Esophagus mucosa (tissue), 1 donor: ENCODE measurements at places on chromosomes 11 and 22.

DNA sequence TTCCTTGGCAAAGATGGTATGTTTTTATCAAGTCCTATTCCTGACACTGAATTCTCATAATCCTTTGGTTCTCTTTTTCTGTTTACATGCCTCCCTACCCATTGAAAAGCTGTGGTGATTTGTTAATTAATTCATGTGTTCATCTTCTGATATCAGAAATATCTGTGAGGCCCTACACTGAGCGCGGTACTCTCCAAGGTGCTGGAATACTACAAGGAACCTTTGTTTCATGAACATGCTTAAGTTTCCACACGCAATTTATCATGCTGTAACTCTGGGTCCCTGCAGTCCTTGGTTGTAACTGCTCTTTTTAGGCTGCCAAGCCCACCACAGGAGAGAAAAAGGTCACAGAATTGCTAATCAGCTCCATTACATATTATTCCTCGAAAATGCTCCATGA is 331.8 kb downstream of the FAT3 start:
- no peak for ATAC-seq

DNA sequence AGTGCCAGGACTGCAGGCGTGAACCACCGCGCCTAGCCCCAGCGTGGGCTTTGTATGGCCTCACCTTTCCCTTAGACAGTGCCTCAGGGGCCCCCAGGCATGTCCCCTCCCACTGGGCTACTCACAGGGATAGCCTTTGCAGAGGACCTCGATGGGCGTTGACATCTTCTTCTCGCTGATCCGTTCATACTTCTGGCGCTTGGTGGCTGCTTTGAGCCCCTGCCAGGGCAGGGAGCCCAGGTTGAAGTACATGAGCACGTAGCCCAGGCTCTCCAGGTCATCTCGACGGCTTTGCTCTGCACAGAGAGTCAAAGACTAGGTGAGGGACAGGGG is 17.5 kb downstream of the CSNK1E start:
- peak; percentile 10 for ATAC-seq

- no peak for ATAC-seq
Measured at GRCh38 chr11:1055990-1056771, 18.5 kb upstream of the MUC2 start.

DNA sequence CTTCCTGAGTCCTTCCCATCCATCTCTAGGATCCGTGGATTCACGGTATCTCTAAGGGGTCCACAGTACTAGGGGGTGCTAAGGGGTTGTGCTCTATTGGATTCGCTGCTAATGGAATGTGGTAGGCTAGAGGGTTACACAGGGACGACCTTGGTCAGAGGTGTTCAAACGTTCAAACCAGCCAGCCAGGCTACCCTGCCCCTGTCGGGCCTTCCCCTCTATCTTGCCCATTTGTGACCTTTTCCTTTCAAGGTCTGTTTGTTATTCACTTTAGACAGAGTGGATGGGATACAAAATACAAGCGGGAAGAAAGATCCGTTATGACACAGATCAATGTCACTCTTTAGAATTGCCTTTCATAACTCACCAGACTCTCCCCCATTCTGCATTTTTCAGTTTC is 205.8 kb upstream of the TBCEL start:
- no peak for ATAC-seq

GRCh38 chr22:43993072-43993760 is 30.9 kb upstream of the PARVB start:
- ATAC-seq, result peak; percentile 72

DNA sequence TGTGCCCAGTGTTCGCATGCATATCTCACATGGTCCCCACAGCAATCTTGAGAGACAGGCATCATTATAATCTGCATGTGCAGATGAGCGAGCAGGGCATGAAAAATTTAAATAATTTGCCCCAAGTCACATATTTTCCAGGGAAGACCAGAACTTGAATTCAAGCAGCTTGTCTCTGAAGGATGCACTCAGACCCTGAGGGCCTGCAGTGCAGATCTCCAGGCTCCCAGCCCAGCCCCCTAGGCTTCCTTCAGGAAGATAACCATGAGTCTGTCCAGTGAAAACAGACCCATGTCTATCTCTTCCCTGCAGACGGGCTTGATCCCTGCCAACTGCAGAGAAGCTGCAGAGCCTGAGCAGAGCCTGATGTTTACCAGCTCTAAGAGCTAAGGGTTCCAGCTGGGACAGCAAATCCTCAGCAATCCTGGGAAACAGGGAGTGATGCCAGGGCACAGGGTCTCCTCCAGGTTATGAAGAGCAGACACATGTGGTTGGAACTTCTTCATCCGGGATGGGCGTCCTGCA is 55.1 kb downstream of the NAV2 start:
- ATAC-seq, result no peak

DNA sequence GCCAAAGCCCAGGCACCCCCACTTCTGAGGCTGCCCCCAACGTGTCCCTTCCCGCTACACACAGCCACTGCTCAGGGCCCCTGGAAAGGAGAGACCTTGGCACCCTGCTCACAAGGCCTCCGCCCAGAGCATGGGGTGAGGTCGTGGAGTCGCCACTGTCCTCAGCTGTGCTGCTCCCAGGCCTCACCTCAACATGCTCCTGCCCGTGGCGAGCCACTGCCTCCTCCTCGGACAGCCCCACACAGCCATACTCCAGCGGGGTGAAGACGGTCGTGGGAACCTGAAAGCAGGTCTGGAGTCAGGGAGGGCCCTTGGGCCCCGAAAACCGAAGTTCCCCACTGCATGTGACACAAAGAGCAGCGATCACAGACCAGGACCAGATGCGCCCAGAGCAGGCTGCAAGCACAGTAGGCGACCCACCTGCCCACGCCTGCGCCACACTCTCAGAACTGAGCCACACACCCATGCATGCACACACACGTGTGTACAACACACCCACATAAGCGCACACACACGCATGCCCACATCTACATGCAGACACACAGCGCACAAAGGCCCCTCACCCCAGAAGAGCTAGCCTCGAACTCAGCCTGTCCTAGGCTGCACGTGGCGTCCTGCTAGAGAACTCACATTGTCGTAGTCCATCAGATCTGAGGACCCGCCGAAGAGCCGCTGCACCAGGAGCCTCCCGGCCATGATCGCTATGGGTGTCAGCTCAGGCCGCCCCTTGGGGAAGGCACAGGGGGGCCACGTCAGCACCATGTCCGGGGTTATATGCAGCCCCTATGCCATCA is 25.5 kb upstream of the GNB1L start:
- no peak for ATAC-seq

GRCh38 chr11:2576111-2576510 is 123.7 kb downstream of the KCNQ1OT1 start:
- ATAC-seq, result no peak

DNA sequence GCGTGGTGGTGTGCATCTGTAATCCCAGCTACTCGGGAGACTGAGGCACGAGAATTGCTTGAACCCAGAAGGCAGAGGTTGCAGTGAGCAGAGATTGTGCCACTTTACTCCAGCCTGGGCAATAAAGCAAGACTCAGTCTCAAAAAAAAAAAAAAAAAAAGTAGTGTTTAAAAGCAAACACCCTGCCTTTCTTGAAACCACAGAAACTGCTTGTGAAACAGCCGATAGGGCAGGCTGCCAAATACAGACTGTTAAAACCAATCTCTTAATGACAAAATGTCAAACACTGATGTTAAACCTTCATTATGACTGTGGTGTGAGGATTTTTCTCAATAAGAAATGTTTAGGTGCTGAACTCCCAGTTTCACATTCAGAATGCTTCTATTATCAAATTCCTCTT is 27.3 kb downstream of the MARK2 start:
- no peak for ATAC-seq

DNA sequence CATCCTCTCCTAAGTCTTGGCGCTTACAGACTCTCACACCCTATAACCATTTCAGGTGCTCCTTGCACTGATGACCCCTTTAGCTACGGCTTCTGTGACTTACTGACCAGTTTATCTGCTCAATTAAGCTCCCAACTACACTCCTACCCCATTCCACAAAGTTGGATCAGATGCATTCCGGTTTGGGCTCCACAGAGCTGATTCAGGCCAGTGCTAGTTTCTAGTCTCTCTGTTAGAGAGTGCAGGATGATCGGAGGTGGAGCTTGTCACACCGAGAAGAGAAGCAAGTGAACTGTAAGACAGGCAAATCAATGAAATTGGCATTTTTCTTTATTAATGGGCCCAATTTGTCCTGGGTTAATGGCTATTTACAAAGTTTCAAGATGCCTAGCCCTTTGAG is 436.8 kb upstream of the CADM1 start:
- no peak for ATAC-seq

- ATAC-seq, result peak; percentile 75
Measured at GRCh38 chr22:43110927-43111623, 525 bp downstream of the BIK start.

DNA sequence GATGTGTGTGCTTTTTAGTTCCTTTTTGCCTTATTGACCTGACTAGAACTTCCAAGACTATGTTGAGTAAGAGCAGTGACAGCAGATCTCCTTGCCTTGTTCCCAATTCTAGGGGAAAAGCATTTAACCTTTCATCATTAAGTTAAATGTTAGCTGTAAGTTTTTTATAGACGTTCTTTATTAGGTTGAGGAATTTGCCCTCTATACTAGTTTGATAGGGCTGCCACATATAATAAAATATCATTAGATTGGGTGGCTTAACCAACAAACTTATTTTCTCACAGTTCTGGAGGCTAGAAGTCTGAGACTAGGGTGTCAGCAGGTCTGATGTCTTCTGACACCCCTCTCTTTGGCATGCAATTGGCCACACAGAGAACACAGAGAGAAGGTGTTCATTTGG is 32.6 kb upstream of the B3GNT6 start:
- no peak for ATAC-seq

GRCh38 chr11:27211370-27212127 is 151.5 kb downstream of the CCDC34 start:
- no peak for ATAC-seq

DNA sequence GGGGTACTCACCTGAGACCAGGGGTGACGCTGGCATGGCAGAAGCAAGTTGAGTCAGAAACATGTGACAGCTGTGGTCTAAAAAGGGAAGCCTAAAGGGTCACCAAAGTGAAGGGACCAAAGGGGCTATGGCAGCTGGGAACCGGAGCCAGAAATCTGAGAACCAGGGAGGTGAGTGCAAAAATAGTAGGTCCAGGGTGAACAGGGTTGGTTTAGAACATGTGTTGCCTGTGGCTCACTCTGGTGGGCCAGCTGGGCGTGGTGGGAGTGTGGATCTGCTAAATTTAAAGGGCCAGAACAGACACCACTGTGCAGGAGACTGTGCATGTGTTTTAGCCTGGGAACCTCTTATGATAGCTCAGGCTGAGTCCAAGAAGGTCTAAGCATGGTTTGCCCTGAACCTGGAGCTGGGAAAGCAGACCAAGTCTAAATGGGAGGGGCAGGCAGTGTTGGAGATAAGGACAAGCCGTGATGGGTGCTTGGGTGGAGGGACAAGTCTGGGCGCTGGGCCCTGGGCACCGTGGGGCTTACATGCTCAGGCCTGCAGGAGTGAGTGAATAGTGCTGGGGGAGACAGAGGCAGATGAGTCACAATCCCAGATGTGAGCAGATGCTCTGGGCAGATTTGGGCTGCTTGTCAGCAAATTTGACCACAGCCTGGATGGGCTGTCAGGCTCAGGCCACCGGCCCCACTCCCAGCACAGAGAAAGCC is 41.4 kb upstream of the ZBED5 start:
- ATAC-seq, result peak; percentile 90
